Effector CD8-positive, alpha-beta T cell (primary cell): ENCODE measurements at places on chromosomes 4 and X.

DNA sequence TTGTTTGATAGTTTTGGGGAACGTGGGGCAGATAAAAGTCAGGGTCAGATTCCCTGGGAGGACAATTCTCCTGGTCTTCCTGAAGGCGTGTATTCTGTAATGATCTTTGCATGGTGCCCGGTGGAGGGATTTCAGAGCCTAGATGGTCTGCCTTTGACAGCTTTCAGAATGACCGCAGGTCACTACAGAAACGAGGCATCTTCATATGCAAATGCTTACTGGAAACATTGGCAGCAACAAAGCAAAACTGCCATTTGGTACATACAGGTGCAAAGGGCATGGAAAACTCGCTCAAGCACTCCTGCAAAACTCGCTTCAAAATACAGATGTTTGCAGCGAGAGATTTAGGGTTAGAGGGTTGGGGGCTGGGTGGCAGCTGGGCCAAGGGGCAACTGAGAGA, 8.8 kb downstream of the C4orf50 start:
- DNase-seq: no peak

DNA sequence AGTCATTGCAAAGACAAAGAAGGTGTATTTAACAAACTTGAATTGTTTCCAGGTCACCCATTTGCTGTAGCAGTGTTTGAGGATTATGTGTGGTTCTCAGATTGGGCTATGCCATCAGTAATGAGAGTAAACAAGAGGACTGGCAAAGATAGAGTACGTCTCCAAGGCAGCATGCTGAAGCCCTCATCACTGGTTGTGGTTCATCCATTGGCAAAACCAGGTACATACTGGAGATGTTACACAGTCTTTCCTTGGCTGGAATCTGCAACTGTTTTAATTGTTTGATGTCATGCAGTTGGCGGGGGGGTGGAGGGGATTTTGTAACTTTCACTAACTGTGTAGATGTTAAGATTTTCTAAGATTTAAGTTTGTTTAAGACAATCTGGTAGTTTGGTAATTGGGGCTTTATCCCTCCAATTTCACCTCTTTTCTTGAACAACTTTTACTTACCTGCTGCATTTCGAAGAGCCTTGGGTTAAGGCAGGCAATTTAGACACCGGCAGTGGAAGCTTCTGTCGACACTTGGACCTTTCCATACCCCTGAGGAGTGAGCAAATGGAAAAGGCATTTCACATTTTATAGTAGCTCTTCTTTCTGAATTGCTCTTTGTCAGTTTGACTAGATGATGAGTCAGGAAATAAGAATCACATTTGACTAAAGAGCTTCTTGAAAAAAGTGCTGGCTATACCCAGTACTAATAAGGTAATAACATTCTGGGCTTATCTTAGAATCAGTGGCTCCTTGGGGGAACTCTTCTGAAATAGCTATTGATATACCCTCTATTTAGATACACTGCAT, 67.4 kb downstream of the EGF start:
- DNase-seq: no peak

DNA sequence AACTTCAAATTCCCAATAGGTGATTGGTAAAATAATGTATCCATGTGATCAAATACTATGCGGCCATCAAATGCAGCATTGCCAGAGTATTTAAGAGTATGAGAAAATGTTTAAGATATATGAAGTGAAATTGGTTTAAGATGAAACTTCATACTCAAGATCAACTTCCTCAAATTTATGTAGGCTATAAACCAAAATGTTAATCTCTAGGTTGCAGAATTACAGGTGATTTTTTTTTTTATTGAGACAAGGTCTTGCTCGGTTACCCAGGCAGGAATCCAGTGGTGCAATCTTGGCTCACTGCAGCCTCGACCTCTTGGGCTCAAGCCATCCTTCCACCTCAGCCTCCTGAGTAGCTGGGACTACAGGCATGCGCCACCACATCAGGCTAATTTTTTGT, 25.3 kb downstream of the ACSL4 start:
- DNase-seq: no peak

- DNase-seq: no peak
These were observed 212.4 kb upstream of the NDST4 start for GRCh38 chr4:115325836-115326235.

DNA sequence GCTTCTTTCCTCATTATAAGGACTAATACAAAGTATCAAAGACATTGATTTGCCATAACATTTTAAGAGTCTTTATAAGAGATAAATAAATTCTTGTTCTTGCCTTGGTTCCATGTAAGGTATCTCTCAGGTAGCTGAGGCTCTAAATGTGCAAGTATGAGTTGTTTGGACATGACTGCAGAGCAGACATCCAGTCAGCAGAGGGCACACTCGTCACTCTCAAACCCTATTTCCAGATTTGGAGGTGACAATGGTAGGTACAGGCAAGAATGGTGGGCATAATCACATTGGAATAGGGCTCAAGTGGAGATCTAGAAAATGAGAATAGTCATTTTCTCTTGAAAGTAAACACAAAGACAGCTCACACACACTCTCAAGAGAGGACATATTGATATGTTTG, 133.3 kb upstream of the ZIC3 start:
- DNase-seq: no peak

- DNase-seq: no peak
These were observed 7.4 kb downstream of the PLCXD1 start for GRCh38 chrX:288561-288991.

DNA sequence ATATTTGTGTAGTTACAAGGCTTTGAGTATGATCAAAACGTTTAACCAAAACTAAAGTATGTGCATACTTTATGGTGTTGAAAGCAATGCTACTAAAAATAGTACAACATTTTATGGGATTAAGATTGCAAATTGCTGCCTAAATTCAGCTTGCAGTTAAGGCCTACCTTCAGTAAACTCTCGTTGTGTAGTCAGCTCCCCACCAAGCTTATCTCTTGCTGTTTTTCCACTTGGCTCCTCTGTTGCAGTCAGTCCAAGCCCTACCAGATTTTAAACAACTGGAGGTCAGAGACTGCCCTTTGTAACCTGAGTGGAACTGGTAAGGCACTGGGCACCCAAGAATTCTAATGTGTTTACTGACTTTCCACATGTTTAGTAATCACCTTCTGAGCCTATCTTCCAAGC, 25.7 kb downstream of the AFF1 start:
- DNase-seq: no peak

- DNase-seq: no peak
These were observed 33.3 kb upstream of the PRDX4 start for GRCh38 chrX:23633834-23634580.

DNA sequence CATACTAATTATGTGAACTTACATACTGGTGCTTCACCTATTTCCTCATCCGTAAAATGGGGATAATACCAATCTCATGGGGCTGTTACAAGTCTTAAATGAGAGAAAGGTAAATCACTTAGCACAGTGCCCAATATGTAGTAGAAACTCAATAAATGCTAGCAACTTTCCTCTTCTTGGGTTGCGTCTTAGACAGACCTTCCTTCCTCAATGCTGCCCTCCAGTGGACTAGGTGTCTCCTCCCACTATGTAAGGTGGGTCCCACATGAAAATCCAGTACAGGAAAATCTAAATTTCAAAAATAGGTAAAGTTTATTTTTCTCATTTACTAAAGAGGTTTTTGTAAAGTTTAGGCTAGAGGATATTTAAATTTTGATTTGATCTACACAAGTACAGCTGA, 20.6 kb downstream of the ZDHHC9 start:
- peak; percentile 19 for DNase-seq

GRCh38 chrX:78329486-78329885, 2.1 kb upstream of the CYSLTR1 start:
- DNase-seq: no peak

- no peak for DNase-seq
These were observed 85.5 kb downstream of the BMPR1B start for GRCh38 chr4:94843216-94843615.

GRCh38 chrX:1601768-1602085, 10.3 kb downstream of the AKAP17A start:
- no peak for DNase-seq

DNA sequence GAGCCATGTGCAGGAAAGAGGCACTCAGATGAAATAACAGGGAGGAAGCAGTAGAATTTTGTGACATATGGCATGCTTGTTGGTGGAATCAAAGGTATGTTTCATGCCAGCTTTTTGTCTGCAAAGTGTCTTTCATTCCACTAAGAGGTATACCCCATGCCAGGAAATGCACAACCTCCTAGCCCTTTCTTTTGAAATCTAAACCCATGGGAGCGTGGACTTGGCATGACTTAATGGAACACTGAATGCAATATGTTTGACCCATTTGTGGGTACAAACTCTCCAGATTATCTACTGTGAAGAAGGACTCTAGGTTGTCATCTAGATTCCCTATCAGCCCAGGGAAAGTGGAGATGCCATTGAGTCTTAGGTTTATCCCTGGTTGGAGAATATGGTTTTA, 338.3 kb upstream of the TEX13C start:
- no peak for DNase-seq

DNA sequence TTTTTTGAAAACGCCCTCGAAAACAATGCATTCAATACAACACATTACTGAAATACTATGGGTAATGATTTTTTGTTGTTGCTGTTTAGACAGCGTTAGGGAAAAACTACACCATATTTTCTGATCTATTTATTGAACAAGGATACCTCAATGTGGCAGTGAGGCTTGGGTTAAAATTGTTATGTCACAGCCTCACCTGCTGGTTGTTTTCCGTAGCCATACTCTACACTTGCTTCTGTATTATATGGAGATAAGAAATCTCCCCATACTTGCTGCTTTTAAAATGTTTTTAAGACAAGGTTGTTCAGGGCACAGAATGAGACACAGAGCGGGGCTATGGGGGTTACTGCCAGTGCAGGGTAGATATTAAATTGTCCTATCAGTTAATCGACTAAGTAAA, 221.6 kb upstream of the FTHL17 start:
- DNase-seq: no peak

- DNase-seq: no peak
These were observed 83.0 kb downstream of the AMELX start for GRCh38 chrX:11376163-11376562.

GRCh38 chrX:70293621-70294020, 3.7 kb downstream of the KIF4A start:
- no peak for DNase-seq

GRCh38 chr4:84699001-84699671, 116.2 kb downstream of the CDS1 start:
- no peak for DNase-seq

DNA sequence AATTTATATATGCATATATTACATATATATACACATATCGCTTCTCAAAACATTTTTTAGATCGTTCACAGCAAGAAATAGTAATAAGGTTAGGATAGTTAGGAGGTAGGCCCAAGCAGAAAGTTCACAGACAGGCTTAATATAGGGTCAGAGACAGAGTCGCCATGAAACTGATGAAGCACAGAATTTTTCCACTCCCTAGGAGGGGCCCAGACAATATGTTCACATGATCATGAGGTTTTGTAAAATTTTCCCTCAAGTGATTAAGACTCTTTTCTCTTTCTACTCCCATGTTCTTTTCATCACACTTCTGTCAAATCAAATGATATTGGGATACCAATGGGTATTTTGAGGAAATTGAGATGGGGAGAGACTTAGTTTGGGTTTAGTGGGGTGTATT, 5.2 kb upstream of the ENAM start:
- DNase-seq: no peak

GRCh38 chr4:69881173-69881773, 21.3 kb upstream of the SULT1E1 start:
- no peak for DNase-seq

- no peak for DNase-seq
These were observed 6.5 kb downstream of the PPP2R2C start for GRCh38 chr4:6465955-6466354.

DNA sequence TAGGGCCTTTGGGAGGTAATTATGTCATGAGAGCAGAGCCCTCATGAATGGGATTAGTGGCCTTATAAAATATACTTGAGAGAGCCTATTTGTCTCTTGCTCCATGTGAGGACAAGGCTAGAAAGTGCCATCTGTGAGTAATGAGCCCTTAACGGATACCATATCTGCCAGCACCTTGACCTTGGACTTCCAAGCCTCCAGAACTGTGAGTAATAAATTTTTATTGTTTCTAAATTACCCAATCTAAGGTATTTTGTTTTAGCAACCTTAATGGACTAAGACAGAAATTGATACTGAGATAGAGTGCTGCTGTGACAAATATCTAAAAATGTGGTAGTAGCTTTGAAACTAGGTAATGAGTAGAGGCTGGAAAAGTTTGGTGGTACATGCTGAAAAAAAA, 285.0 kb upstream of the DIPK2B start:
- no peak for DNase-seq

DNA sequence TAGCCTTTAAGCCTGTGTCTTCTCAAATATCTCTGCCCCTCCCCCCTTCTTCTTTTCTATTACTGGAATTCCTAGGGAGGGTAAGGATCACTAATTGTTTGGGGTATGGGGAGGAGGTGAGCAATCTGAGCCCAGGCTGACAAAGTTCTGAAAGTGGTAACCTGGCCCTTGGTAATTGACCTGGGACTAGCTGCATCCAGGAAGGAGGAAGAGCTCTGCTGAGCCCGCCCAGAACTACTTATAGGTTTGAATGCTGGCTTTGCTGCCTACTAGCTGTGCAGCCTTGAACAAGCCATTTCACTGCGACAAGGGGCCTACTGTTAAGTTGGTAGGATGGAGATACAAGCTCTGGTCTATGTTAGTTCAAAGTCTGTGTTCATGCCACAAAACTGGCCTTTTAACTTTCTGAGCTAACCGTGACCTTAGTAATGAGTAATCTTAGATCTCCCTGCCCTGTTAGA, 37.8 kb downstream of the DGKK start:
- no peak for DNase-seq

GRCh38 chr4:120718979-120719566, 203.5 kb downstream of the PRDM5 start:
- DNase-seq: no peak

- no peak for DNase-seq
These were observed 271.8 kb upstream of the TENM3 start for GRCh38 chr4:181971411-181971810.

DNA sequence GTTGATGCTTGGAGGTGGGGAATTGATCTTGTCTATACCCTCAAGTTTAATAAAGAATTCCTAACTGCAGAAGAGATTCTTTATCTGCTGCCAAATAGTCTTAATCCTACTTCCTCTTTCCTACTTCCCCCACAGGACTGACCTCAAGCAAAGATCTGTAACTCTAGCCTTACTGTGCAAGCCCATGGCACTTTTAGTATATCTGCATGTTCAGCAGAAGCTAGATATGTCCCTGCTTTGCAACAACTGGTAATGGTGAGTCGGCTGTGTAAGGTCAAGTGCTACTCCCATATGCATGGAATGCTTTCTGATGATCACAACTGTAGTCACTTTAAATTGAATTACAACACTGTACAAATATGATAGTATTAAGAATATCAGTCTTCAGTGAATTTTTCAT, 26.3 kb upstream of the PDS5A start:
- no peak for DNase-seq
